ENCODE measurements at places on chromosomes 16 and 17.
A peak's percentile ranks its signal among the peaks of the same experiment; 100 is the strongest.

DNA sequence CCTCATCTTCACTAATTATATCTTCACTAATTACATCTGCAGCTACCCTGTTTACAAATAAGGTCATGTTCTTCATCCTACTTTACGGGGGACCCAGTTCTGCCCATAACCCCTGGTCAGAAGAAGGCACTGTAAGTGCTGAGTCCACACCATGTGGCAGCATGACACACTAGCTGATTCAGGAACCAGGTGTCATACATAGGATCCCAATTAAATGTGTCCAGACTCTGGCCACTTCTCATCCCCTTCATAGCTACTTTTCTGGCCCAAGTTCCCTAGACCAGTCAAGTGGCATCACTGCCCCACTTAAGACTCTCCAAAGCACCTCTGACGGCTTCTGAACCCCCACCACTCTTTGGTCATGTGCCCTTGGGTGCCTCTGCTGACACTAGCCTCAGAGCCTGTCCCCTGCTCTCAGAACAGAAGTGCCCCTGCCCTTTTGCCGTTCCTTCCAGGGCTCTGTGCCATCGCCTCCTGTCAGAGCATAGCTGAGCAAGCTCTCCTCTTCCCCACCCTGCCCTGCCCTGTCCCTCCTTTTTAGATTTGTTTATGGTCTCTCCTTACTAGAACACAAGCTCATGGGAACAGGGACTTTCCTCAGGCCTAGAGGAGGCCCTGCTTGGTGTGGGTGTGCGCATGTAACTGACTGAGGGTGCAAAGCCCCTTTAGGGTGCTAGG lies 61.1 kb downstream of the B9D1 start:
- DNase-seq, result no peak

GRCh38 chr17:79878329-79878947 lies 39.2 kb upstream of the CBX4 start:
- peak; percentile 24 for DNase-seq

DNA sequence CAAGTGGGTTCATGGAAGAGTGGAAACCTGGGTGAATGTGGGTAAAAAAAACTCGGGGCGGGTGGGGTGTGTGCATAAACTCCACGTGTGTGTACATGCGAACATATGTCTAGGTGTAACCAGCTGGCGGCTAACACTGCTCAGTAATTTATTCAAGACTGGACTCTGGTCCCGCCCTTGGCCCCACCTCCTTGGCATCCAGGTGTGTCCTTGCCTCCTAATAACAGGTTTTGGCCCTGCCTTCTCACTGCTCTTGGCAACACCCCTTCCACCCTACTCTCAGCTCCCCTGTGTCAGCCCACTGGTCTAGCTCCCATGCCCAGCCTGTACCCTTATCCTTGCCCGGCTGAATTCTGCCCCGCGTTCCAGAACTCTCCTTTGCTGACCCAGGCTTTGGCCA lies 8.3 kb downstream of the FLII start:
- DNase-seq, result no peak

- DNase-seq, result peak; percentile 91
These were observed 577 bp upstream of the HS3ST2 start for GRCh38 chr16:22813223-22813947.

GRCh38 chr17:64638552-64639203 lies 23.4 kb downstream of the SMURF2 start:
- DNase-seq, result no peak

DNA sequence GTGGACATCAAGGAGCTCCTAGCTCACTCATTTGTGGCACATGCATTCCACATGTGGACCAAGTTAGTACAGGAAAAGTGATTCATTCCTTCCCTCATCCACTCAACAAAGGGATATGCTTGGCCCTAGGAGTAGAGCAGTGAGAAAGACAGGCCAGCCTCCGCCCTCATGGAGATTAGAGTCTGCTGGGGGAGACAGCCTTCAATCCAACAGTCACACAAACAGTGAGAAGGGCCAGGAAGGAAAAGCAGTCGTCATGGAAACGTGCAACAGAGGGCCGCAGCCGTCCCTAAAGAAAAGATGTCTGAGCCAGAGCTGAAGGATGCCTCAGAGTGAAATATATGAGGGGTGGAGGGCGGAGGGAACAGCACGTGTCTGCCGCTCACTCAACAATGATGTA lies 109.9 kb downstream of the VPS53 start:
- no peak for DNase-seq

GRCh38 chr17:68450391-68450790 lies 6.9 kb downstream of the WIPI1 start:
- no peak for DNase-seq

GRCh38 chr16:88287219-88287618 lies 95.5 kb upstream of the ZNF469 start:
- DNase-seq, result no peak

- no peak for DNase-seq
These were observed 24.9 kb downstream of the COPZ2 start for GRCh38 chr17:48012654-48013053.

DNA sequence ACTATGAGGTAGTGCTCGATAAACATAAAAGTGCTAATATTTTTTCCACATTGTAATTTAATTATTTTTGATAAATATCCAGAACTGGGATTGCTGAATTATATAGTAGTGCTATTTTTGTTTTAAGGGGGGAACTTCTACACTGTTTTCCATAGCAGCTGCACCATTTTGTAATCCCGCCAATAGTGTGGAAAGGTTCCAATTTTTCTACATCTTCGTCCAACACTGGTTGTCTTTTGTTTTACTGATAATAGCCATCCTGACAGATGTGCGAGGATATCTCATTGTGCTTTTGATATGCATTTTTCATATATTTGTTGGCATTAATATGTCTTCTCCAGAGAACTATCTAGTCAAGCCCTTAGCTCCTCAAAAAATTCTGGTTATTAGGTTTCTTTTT lies 259.6 kb upstream of the KCNJ16 start:
- no peak for DNase-seq

DNA sequence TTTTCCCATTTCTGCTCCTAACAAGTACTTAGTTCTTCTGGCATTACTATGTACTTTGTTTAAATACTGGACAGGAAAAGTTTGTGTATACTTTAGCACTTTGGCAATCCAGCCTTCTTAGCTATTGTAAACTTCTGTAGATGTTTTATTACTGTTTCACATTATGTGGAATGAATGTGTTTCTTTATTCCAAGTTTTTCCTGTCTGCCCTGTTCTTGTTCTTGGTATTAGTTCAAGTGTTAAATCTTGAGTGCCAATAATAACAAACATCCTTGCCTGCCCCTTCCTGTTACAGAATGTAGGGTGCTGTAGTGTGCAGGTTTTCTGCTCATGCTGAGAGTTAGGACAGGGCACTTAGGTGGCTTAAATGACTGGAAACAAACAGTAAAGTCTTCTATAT lies 7.3 kb upstream of the CAPNS2 start:
- DNase-seq, result no peak

Data from posterior cingulate gyrus (tissue), 11 donors.